ENCODE measurements at places on chromosomes 7 and 10.
A peak's percentile ranks its signal among the peaks of the same experiment; 100 is the strongest.

DNA sequence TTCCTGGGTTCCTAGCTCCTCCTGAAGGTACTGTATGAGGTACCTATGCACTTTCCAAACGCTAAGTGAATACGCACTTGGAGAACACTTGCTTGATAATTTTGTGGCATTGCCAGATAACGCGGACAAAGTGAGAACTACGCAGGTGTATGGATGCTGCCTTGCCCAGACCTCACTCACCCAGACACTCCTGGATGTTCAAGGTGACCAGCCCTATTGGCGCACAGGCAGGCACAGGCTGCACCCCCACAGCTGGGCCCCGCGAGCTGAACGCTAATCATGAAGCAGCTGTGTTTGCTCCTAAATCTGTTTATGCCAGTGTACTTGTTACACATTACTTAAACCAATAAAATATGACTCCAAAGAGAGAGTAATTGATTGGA lies 27.3 kb downstream of the DIP2C start:
- no peak for DNase-seq

GRCh38 chr10:102657984-102658724 lies 13.9 kb downstream of the TRIM8 start:
- DNase-seq: no peak

DNA sequence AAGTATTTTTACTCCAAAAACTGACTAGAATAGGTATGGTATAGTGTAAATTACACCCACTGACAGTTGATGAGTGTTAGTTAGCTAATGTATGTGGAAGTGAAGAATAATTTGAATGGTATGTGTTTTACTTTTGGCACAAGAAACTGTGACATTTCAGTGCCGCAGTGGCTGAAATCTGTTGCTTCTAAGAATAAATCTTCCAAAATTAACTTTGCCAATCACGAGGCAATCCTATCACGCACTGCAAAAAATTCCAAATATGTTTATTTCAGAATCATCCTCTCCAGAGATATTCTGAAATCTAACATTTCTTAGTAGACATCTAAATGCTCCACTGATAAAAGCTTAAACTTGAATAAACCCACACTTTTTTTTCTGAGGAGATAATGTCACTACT lies 61.2 kb downstream of the PCLO start:
- DNase-seq: no peak

GRCh38 chr10:93742633-93743349 lies 14.9 kb upstream of the LGI1 start:
- DNase-seq: no peak

DNA sequence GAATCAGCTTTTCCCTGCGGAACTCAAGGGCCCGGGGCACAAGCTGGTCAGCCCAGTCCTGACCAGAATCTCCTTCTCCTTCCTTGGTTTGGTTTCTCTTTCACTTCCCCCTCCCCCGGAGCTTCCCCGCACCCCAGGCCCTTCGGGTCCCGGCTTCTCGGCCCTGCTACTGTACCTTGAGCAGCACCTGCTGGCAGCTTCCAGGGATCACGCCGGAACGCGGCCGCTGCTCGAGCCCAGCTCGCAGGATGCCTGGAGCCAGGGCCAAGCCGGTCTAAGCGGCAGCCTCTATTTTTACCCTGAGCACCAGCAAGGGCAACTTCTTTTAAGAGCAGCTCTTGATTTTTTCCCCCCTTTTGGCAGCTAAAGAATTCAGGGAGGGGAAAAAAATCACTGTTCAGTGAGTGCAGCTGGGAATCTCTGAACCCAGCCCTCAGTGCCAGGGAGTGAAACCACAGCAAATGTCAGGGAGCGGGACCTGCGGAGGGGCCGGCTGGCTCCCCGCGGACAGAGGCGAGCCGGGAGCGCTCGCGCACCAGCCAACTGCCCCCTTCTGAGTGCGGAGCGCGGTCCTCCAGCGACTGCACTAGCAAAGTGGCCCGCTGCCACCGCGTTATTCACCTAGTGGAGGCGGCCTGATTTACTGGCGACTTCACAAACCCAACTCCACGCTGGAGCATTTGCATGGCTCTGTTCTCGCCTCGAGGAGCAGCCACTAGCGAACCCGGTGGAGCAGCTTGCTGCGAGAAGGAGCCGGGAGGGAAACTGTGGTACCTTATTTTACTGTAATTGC lies 2.4 kb upstream of the INHBA start:
- DNase-seq: peak; percentile 34

DNA sequence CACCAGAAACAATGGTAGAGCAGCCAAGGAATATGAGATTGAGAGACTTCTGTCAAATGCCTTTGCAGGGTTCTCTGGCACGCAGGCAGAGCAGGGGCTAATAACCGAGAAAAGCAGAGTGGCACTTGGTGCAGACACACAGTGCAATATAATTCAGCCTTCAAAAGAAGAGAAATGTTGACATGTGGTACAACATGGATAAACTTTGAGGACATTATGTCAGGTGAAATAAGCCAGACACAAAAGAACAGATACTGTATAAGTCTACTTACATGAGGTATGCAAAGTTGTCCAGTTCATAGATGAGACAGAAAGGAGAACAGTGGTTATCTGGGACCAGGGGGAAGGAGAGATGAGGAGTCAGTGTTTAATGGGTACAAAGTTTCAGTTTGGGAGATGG lies 41.8 kb downstream of the ITIH5 start:
- no peak for DNase-seq

- no peak for DNase-seq
Observed at GRCh38 chr10:89019569-89020327, 29.1 kb downstream of the FAS start.

DNA sequence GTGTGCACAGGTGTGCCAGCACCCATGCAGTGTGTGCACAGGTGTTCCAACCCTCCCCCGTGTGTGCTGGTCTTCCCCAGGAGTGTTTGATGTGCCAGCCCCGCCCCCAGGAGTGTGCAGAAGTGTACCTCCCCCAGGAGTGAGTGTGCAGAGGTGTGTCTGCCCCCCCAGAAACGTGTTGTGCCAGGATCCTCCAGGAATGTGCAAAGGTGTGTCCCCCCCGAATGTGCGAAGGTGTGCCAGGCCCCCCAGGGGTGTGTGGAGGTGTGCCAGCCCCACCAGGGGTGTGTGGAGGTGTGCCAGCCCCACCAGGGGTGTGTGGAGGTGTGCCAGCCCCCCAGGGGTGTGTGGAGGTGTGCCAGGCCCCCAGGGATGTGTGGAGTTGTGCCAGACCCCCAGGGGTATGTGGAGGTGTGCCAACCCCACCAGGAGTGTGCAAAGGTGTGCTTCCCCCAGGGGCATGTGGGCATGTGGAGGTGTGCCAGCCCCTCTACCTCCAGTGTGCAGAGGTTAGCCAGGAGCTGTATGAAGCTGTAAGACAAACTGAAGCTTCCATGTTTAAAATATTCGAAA lies 33.2 kb downstream of the CHST15 start:
- DNase-seq: no peak

GRCh38 chr7:85186083-85186520 lies 754 bp downstream of the SEMA3D start:
- no peak for DNase-seq
